Right atrium auricular region (tissue), 2 donors: ENCODE measurements at places on chromosomes 4 and X. TPM values are rescaled to one million over a fixed set of nuclear protein-coding genes. Genes with fewer than 3 reads are reported as not detected.

EVC gene
- 8.6 TPM for total RNA-seq

RAB40A gene
- total RNA-seq = not detected

OTUD6A gene
- total RNA-seq = not detected

PRKG2 gene
- 20.7 TPM for total RNA-seq

UCHL1 gene
- total RNA-seq = 36.8 TPM

SSX2B gene
- not detected for total RNA-seq

TMEM156 gene
- total RNA-seq = not detected

SLC4A4 gene
- total RNA-seq = 27.3 TPM

RNF212 gene
- 1.9 TPM for total RNA-seq

DNA sequence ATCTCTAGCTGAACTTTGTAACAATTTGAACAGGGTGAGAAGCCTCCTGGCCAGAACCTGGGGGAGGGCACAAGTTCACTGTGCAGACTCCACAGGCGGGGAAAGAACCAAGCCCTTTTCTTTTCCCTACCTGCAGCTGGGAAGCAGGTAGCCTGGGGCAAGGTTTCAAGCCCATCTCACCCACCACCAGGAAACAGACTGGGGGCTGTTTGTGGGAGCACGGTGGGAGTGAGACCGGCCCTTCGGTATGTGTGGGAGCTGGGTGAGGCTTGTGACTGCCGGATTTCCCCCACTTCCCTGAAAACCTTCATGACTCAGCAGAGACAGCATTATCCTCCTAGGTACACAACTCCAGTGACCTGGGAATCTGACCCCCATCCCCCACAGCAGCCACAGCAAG is 211.7 kb downstream of the ZNF674 start:
- no peak for DNase-seq

- DNase-seq = no peak
Observed at GRCh38 chrX:40272141-40272540, 174.4 kb upstream of the BCOR start.

- DNase-seq = no peak
Observed at GRCh38 chrX:12225107-12225506, 86.8 kb downstream of the FRMPD4 start.

- no peak for DNase-seq
Observed at GRCh38 chrX:48883729-48884128, 13.8 kb downstream of the TIMM17B start.

GRCh38 chr4:16217300-16218051 is 8.8 kb downstream of the TAPT1 start:
- no peak for DNase-seq

DNA sequence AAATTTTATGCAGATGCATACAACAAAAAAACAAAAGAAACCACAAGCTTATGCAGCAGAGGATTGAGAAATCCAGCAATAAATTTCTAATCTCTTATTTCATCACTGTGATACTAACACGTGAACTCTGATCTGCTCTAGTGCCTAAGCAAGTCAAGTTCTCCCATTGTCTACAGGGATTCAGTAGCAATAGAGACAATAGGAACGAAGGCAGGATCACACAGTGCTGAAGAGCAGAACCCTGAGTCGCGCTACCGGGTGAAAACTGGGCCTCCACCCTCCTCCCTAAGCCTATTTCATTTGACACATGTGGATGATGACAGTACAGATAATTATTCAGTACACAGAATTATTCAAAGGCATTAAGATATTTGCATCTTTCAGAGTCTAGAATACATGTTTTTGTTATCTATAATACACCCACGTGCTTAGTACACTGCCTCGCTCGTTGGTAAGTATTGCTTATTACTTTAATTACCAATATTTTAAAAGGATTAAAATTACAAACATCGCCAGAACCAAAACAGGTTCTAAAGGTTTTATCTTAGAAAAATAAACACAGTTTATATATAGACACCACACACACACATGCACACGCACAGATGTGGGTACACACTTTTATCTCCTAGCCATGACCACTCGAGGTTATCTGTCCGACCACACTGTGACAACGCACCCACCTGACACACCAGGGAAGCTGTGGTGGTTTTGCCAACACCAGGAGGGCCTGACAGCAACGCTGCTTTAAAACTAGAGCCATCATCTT is 60.1 kb downstream of the RFC1 start:
- no peak for DNase-seq

GRCh38 chr4:179817317-179817716 is 2375.1 kb upstream of the AGA start:
- DNase-seq = no peak

GRCh38 chrX:121496966-121497365 is 449.6 kb downstream of the GLUD2 start:
- no peak for DNase-seq

GRCh38 chrX:24491741-24492140 is 26.7 kb downstream of the PDK3 start:
- DNase-seq = no peak

GRCh38 chr4:113561092-113561491 is 200.4 kb downstream of the CAMK2D start:
- DNase-seq = no peak

DNA sequence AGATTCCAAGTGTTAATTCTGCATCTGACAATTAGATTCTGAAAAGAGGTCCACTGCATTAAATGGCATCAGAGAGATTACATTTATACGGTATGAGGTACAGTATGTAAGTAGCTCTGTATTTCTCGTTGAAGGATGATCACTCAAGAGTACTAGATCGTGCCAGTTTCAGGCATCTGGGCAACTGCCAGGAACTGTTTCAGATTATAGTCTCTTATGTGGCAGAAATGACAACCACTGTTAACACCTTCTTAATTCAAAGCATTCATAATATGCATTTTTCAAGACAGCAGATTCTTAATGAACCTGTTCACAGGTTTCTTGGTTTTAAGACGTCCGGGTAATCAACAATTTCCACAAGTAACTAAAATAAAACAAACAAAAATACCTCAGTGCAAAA is 1.6 kb downstream of the ANKRD50 start:
- DNase-seq = no peak

DNA sequence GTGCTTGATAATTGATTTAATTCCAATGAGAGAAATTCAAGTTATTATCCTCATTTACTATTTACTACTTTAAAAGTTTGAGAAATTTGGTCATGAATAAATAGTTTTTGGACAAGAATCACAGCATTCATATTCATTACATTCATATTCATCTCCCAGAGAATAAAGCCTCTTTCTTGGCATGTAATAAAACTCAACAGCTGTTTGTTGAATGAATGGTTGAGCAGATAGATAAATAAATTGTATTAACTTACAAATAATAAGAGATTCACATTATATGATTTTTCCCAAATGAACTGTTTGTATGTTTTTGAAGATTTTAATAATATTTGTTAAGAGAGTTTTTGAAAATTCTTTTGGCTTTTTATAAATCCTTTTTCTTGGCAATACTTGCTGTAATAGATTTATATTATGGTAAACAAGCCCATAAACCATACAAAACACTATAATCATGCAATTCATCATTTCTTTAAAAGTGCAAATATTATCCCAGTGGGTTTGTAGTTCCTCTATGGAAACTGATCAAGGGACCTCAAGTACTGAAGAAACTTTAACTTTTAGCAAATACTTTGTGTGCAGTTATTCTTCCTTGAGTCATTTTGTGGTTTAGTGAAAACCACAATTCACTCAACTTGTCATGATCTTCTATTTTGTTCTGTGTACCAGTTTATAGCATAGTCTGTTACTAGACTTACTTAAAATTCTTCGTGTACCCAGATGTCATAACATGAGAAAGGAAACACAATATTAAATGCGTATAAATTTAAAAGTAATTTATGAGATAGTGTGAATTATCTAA is 371.8 kb downstream of the ADGRL3 start:
- no peak for DNase-seq

- no peak for DNase-seq
Observed at GRCh38 chrX:71638409-71638808, 20.1 kb upstream of the CXCR3 start.

DNA sequence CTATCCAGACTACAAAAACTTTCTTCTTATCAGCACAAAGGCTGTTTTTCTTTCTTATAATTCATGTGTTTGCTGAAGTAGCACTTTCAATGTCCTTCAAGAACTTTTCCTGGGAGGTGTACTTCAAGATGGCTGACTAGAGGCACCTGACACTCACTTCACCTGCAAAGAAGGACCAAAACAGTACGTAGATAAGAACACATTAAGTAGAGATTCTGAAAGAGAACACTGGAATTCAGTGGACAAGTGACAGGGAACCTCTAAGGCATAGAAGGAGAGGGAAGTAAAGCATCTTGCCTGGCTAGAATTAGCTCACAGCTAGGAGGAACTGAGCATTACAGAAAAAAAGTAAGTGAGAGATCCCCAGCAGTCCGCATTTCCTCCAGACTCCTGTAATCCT is 21.7 kb upstream of the BMP15 start:
- DNase-seq = no peak
